ENCODE measurements at places on chromosomes 5 and 9.

- DNase-seq: peak; percentile 36
These were observed 29.9 kb upstream of the CKS2 start for GRCh38 chr9:89281106-89281505.

DNA sequence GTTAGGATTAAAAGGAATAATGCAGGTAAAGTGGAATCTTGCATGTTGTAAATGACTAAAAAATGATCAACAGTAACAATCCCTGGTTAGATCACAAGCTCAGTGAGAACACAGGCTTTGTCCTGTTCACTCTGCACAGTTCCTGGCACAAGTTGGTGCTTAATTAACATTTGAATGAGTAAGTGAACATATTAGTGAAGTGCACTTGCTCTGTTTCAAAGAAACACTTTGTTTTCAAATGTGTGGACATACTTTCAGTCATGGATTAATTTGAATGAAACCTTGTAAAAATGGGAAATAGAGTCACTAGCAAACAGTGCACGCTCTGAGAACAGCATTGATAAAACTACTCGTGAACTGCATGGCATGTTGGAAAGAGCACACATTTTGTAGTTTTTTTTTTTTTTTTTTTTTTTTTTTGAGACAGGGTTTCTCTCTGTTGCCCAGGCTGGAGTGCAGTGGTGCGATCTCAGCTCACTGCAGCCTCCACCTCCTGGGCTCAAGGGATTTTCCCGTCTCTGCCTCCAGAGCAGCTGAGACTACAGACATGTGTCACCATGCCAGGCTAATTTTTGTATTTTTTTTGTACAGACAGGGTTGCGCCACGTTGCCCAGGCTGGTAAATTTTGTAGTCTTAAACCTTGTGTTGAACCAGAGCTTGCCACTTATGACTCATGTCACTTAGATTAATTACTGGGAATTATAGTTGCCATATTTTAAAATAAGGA is 159.9 kb downstream of the LURAP1L start:
- no peak for DNase-seq

GRCh38 chr9:109588415-109588814 is 90.3 kb upstream of the PTPN3 start:
- DNase-seq: no peak

GRCh38 chr5:172407822-172408221 is 46.5 kb downstream of the SH3PXD2B start:
- DNase-seq: peak; percentile 88

DNA sequence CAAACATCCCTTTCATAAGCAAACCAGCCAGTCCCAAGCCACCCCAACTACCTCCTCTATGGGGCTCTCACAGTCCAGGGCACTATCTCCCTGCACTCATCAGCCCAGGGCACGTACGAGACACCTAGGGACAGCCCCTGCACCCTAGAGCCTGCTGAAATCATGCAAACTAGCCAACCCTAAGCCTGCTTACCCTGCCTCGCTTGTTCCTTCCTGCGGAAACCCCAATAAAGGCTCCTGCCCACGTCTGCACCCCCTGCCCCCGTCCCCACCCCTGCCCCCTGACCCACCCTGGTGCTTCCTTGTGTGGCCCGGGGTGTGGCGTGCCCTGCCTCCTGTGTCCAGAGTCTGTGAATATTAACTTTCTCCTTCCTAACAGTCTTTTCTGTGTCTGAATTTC is 135.9 kb downstream of the GADD45G start:
- DNase-seq: no peak

GRCh38 chr5:83517072-83517687 is 45.6 kb downstream of the VCAN start:
- DNase-seq: no peak

DNA sequence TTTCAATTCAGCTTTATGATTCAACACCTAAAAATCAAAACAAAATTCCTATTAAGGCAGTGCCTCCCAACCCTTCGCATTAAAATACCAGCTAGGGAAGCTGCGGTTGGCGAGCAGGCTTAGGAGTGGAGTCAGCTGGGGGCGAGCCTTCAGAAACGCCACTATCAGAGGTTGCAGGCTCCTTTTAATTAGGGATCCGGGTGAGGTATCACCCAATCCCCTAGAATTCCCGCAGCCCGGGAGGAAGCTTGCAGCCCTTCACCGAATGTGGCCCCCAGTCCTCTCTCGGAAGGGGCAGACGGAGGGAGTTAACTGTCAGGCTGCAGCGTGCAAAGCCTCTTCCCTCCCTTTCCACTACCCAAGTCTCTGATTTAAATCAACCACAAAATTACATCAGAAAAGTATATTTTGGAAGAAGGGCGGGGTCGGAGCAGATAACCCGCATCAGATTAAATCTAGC is 1.7 kb downstream of the STC2 start:
- peak; percentile 89 for DNase-seq

DNA sequence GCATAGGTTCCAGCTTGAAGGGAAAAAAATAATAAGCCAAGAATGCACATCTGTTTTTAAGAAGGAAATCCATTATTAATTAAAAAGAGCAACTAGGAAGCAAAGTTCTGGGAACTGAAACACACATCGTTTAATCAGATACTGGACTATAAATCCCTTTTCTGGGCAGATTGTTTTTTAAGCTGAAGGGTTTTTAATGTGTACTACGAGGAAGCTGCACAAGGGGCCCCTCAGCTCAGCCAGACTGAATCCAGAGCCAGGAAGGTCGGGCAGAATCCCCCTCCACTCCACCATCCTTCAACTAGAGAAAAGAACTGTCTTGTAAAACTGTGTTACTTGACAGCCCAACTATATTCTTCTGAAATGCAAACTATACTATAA is 49.2 kb downstream of the ROR2 start:
- DNase-seq: no peak

DNA sequence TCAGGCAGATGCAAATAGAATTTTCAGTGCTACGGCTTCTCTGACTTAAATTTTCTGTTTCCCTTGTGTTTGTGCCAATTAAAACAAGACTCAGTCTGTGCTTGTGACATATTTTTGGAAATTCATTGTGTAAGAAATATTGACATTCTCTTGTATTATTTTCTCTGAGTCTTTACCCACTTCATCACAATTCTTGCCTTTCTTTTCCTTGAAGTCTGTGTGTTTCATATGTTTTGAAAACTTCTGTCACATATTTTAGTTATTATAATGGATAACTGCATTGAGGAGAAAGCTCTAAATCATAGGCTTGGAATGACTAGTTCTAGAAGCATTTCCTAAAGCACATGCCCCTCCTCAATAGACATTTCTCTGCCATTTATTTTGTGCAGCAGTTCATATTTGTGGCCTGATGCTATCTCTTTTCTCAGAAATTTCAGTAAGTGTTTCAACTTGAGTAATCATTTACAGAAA is 206.6 kb downstream of the PALM2AKAP2 start:
- DNase-seq: peak; percentile 97

DNA sequence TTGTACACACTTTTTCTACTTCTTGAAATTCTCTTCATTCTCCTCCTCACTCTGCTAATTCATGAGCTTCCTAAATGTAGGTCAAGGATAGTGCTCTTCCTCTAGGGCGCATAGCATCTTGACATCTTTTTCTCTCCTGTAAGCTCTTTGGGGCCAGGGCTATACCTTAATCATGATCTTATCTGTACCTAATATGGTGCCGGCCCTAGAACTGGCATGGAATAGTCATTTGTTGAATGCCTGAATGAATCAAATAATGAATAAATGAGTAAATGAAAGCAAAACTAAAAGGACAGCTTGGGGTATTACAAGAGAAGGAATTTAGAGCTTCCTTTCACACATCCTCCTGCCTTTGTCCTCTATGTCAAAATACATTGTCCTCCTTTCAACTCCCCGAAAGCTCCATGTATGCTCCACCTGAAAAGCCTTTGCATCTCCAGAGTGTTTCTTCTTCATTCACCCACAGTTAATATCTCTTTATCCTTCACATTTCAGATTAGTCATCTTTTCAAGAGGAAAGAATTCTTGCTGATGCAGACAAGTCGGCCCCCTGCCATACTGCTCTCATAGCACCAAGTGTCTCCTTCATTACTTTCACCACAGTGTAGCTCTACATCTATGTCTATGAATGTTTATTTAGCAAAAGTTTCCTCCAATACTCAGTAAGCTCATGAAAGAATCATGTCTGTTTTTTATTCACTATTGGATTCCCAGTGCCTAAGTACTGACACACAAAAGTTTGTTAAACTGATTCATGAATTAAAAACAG is 16.4 kb upstream of the PPP2R2B start:
- DNase-seq: peak; percentile 14

DNA sequence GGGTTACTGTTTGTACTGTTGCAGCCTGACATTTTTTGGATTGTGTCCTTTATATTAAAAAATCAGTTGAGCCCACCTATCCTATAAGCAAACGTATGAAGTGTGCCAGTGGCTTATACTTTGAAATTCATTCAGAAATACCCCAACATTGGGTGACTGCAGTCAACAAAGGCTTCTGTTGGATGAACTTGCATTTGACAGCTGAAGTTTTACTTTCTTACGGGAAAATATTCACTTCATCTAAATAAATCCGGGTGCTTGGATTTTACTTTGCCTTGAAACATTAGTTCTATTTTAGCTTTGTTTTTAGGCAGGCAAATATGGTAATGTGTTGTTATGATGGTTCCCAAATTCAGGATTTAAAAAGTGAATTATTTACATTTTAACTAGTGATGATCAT is 21.7 kb downstream of the EXOSC2 start:
- DNase-seq: no peak

GRCh38 chr5:38518341-38518740 is 38.1 kb downstream of the LIFR start:
- peak; percentile 16 for DNase-seq

DNA sequence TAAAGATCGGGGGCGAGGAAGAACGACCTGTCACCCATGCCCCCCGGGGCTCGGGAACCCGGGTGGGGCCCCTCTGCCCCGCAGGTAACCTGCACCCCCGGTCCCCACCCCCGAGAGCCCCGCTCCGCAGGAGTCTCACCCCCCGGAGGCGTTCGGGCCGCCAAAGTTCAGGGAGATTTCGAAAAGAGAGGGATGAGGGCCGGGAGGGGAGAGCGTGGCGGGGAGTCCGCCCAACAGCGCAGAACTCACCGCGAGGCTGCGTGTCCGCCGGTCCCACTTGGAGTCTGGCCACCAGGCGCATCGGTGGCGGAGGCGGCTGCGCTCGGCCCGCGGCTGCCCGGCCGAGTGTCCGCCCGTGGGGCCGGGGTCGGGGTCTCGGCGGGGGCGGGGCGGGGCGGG is at the start of gene PHF19:
PHF19 (minus strand) TSS at position 347 of the 399 bp plus-strand sequence. CDS start 2,447 bp downstream, outside the sequence.
- DNase-seq: peak; percentile 52

GRCh38 chr5:113039934-113040285 is 63.3 kb downstream of the DCP2 start:
- no peak for DNase-seq

DNA sequence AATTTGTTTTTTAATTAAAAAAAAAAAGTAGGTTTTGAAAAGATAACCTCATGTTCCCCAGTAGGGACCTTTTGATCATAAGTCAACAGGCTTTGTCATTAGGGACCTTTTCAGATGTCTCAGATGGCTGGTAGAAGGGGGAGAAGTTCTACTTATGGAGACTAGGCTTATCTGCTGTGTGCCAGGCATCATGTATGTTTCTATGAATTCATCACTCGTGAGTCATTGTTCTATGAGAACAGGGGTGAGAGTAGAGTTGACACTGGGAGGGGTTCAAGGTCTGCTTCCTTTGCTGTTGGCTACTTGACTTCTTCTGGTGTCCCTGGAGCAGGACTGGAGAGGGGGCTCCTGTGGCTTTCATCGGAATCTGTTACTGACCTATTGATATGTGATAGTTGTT is 138.8 kb downstream of the KDM4C start:
- DNase-seq: peak; percentile 34

DNA sequence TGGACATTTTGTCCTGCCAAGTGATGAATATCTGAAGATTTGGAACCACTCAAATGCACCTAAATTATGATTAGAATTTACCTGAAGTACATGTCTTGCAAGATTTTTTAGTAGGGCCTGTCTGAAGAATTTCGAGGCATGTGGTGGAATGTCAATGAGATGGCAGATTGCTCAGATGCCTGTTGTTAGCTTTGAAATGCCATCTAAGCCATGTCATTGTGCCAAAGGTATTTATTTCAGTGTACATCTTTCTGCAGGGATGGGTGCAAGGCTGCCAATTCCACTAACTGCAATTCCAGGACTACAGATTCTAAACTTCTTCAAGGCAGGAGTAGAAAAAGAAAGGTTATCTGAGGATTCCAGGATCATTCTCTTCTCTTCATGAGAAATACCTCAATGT is 9.1 kb upstream of the GNAQ start:
- no peak for DNase-seq

GRCh38 chr9:113395000-113395861 is 5.9 kb downstream of the ALAD start:
- DNase-seq: no peak

DNA sequence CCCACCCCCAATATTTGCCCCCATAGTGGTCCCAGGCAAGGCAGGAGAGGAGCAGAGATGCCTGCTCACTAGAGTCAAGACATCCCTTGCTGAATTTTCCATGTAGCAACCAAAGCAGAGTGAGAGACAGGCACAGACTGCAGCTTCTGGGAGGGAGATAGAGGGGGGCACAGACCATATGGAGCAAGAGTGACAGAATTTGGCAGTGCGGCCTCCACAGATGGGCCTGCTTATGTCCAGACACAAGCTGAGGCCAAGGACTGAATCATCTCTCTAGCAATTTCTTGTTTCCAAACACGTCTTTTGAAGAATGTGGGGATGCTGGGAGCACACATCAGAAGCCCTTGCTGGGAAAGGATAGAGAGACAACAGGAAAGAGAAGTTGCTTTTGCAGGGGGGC is 53.0 kb upstream of the ALDH1B1 start:
- DNase-seq: peak; percentile 10

GRCh38 chr5:3175416-3175815 is 420.2 kb upstream of the IRX1 start:
- DNase-seq: no peak

GRCh38 chr5:163565931-163566608 is 60.7 kb downstream of the MAT2B start:
- peak; percentile 18 for DNase-seq

DNA sequence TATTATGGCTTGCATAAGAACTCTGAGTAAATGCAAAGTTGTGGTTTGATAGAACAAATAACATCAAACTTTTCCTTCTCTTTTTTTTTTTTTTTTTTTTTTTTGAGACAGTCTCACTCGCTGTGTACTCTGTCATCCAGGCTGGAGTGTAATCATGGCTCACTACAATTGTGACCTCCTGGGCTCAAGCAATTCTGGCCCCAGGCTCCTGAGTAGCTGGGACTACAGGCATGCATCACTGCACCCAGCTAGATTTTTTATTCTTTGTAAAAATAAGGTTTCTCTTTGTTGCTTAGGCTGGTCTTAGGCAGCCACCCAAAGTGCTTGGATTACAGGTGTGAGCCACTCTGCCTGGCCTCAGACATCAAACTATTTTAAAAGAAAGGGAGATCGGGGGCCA is 19.0 kb upstream of the PTGER4 start:
- DNase-seq: no peak
